Testis (tissue), 5 donors: ENCODE measurements at places on chromosomes 11 and 22. TPM values are rescaled to one million over a fixed set of nuclear protein-coding genes. Genes with fewer than 3 reads are reported as not detected.

Gene PYGM
- total RNA-seq, result 14.4 TPM

Gene OR4D11
- total RNA-seq, result not detected

Gene DAGLA
- 8.3 TPM for total RNA-seq

Gene KDELR3
- total RNA-seq, result 6.7 TPM

Gene TSKU
- 30.2 TPM for total RNA-seq

Gene SLC22A8
- 0.06 TPM for total RNA-seq

Gene SHISA8
- total RNA-seq, result 1.4 TPM

Gene CD6
- total RNA-seq, result 1.6 TPM
